Iris pigment epithelial cell (primary cell): ENCODE measurements at places on chromosomes 2 and 18.

- DNase-seq, result no peak
These were observed 233.4 kb downstream of the NDUFA10 start for GRCh38 chr2:239791526-239792404.

- DNase-seq, result no peak
These were observed 347.9 kb downstream of the MEIS1 start for GRCh38 chr2:66782780-66783361.

DNA sequence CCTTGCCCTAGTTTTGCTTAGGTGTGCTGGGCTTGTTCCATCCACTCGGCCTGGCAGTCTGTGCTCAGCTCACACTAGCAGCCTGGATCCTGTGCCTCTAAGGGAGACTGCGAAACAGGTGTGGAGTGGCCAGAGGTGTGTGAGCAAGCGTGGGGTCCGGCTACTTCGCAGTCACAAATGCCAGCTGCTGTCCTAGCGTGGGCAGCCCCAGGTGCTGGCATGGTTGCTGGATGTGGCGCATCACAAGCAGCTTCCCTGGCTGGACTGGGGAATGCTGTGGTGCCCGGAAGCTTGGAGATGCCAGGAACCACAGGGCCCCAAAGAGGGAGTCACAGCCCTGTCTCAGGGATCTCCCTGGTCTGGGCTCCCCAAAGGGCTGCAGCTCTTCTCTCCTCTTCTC lies 119.0 kb upstream of the TMEFF2 start:
- DNase-seq, result no peak

DNA sequence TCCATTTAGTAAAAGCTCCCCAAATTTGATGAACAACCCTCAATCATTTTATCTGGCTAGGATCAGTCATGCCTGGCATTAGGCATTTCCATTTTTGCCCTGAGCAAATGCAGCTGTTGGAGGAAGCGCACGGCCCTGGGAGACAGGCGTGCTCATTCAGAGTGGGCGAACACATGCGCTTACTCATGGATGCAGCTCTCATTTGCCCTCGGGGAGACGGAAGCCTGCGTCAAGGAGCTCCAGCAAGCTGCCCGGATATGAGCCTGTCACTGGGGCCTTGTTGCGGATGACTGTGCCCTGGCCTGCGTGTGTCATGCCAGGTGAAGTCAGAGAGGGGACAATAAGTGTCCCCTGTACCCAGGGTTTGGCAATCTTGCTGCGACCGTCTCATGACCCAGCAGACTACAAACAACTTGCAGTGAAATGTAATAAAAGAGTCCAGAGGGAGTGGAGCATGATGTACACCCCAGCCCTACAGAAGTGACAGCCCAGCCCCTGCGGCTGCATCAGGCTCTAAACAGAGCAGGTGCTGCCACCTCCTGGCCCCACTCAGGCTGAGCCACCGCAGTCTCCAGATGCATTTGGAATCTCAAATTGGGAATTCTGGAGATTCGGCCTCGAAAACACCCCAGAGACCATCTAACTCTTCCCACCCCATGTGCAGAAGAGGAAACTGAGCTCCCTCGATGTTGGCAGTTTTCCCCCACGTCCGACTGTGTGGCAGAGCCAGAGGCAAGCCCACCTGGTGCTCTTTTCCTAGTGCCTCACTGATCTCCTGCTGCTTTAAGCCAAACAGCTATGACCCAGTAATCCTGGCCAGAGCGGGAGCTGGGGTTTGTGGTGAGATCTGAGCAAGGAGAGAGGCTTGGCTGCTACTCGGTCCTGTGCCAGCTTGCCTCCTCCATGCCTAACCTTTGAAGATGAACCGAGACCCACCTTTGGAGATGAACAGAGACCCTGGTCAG lies 105.0 kb upstream of the ALK start:
- peak; percentile 49 for DNase-seq

DNA sequence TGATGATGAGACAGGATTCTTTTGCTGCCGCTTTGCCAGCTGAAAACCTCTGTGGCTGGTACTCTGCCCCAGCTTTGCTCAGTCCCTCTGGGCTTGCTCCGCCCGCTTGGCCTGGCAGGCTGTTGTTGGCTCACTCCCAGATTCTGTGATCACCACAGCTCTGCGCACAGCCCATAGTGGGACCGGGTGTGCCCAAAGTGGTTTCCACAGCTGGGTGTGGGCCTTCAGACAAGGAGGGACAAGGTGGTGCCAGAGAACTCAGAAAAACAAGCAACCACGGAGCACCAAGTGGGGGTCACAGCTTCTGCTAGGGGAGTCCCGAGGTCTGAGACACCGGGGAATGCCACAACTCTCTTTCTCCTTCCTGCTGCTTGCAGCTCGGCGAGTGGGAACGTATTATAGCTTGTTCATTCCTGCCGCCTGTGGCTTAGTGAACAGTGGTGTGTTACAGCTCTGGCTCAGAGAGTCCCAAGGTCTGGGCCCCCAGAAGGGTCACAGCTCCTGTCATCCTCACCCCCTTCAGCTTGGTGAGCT lies 9.2 kb upstream of the KYNU start:
- DNase-seq, result no peak
